Heart left ventricle (tissue), 16 donors: ENCODE measurements at places on chromosomes 6 and 20. TPM values are rescaled to one million over a fixed set of nuclear protein-coding genes. Genes with fewer than 3 reads are reported as not detected.

FAM83C gene
- not detected for polyA plus RNA-seq

PRICKLE4 gene
- 3.9 TPM for polyA plus RNA-seq

TRIM10 gene
- not detected for polyA plus RNA-seq

GJA1 gene
- polyA plus RNA-seq: 121 TPM

MEI4 gene
- polyA plus RNA-seq: not detected

STK35 gene
- polyA plus RNA-seq: 14.3 TPM

SOX18 gene
- polyA plus RNA-seq: 23.5 TPM

NINL gene
- 4.2 TPM for polyA plus RNA-seq

CDS2 gene
- 24.9 TPM for polyA plus RNA-seq

FAM110A gene
- polyA plus RNA-seq: 1.3 TPM

NKX2-2 gene
- not detected for polyA plus RNA-seq

LKAAEAR1 gene
- not detected for polyA plus RNA-seq

TENT5A gene
- 28.7 TPM for polyA plus RNA-seq
